ENCODE measurements at places on chromosomes 11 and 22. TPM values are rescaled to one million over a fixed set of nuclear protein-coding genes. Genes with fewer than 3 reads are reported as not detected.
A peak's percentile ranks its signal among the peaks of the same experiment; 100 is the strongest.

- H3K4me3 ChIP-seq: no peak overlapping the region
- no peak overlapping the region for H3K27ac ChIP-seq
- H3K4me1 ChIP-seq: no peaks in the 10 kb centered on the region
- no peak for DNase-seq
- no peaks in the 10 kb centered on the region for H3K27me3 ChIP-seq
These were observed 335.6 kb upstream of the LRRC4C start for GRCh38 chr11:41795004-41795403.

TSPAN32 gene
- total RNA-seq: 5.4 TPM

- no peak overlapping the region for H3K4me3 ChIP-seq
- H3K27ac ChIP-seq: no peak overlapping the region
- no peaks in the 10 kb centered on the region for H3K36me3 ChIP-seq
- H3K27me3 ChIP-seq: peaks cover 8% of the 10 kb centered on the region
These were observed 70.7 kb downstream of the MN1 start for GRCh38 chr22:27730641-27731433.

CD82 gene
- total RNA-seq: 339 TPM

DNA sequence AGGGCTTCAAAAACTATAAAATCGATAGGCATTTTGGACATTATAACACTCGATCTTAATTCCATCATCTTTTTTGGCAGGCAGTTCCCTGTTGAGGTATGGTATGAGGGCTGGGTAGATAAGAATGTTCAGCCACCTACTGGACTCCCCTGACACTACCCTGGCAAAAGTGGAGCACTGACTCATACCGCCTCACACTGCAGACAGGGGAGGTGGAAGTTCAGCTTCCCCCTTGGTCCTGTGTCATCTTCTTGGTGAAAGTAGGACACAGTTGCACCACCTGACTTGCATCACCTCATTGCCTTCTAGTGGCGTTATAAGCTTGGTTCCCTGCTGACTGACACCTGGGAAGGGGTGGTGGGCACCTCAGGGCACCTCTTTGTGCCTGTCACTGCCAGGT lies 30.4 kb downstream of the PAAF1 start:
- H3K4me1 ChIP-seq: no peaks in the 10 kb centered on the region
- H3K27me3 ChIP-seq: no peaks in the 10 kb centered on the region
- no peak overlapping the region for H3K27ac ChIP-seq
- no peak for DNase-seq

ACR gene
- total RNA-seq: not detected

GRCh38 chr11:959608-960007 lies 33.9 kb downstream of the AP2A2 start:
- H3K4me3 ChIP-seq: no peak overlapping the region
- no peak for DNase-seq
- peaks cover 20% of the 10 kb centered on the region for H3K36me3 ChIP-seq
- no peaks in the 10 kb centered on the region for H3K27me3 ChIP-seq

GRCh38 chr11:77316733-77317342 lies 15.4 kb upstream of the GDPD4 start:
- peaks cover 8% of the 10 kb centered on the region for H3K27me3 ChIP-seq
- H3K4me1 ChIP-seq: peaks cover 3% of the 10 kb centered on the region
- DNase-seq: no peak
- H3K27ac ChIP-seq: no peak overlapping the region
- H3K36me3 ChIP-seq: peaks cover 2% of the 10 kb centered on the region

RTN4R gene
- total RNA-seq: 3.2 TPM

KCNK7 gene
- total RNA-seq: 0.62 TPM

- H3K27me3 ChIP-seq: peaks cover 4% of the 10 kb centered on the region
- no peak overlapping the region for H3K27ac ChIP-seq
- no peaks in the 10 kb centered on the region for H3K36me3 ChIP-seq
- DNase-seq: no peak
These were observed 15.9 kb upstream of the LRP5 start for GRCh38 chr11:68296344-68297051.

GRCh38 chr22:48845356-48845936 lies 982.2 kb downstream of the BRD1 start:
- DNase-seq: no peak
- no peaks in the 10 kb centered on the region for H3K36me3 ChIP-seq
- no peak overlapping the region for H3K4me3 ChIP-seq
- H3K27ac ChIP-seq: no peak overlapping the region

SLC22A9 gene
- total RNA-seq: not detected

DNA sequence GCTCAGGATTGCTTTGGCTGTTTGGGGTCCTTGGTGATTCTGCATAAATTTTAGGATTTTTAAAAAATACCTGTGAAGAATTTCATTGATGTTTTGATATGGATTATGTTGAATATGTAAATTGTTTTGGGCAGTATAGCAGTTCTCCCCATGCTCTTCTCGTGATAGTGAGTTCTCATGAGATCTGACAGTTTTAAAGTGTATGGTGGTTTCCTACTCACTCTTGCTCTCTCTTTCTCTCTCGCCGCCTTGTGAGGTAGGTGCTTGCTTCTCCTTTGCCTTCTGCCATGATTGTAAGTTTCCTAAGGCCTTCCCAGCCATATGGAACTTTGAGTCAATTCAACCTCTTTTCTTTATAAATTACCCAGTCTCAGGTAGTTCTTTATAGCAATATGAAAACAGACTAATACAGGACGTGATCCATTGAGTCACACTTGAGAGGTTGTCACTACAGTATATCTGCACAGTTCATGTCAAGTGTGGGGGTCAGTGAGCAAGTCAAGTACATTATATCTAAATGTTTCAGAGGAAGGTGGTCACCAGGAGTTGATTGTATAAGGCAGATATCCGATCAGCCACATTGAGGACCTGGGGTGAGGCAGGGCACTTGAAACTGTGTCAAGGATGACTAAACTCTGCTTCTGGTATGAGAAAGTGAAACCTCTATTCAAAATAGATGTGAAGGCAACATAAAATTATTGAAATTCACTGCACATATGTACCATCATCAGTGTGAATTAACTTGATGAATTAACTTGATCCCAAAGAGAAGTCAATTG lies 70.7 kb upstream of the CCDC179 start:
- H3K27me3 ChIP-seq: no peaks in the 10 kb centered on the region
- H3K4me1 ChIP-seq: peaks cover 5% of the 10 kb centered on the region
- no peak overlapping the region for H3K4me3 ChIP-seq
- H3K27ac ChIP-seq: no peak overlapping the region
- H3K36me3 ChIP-seq: no peaks in the 10 kb centered on the region

MFNG gene
- total RNA-seq: 193 TPM

DNA sequence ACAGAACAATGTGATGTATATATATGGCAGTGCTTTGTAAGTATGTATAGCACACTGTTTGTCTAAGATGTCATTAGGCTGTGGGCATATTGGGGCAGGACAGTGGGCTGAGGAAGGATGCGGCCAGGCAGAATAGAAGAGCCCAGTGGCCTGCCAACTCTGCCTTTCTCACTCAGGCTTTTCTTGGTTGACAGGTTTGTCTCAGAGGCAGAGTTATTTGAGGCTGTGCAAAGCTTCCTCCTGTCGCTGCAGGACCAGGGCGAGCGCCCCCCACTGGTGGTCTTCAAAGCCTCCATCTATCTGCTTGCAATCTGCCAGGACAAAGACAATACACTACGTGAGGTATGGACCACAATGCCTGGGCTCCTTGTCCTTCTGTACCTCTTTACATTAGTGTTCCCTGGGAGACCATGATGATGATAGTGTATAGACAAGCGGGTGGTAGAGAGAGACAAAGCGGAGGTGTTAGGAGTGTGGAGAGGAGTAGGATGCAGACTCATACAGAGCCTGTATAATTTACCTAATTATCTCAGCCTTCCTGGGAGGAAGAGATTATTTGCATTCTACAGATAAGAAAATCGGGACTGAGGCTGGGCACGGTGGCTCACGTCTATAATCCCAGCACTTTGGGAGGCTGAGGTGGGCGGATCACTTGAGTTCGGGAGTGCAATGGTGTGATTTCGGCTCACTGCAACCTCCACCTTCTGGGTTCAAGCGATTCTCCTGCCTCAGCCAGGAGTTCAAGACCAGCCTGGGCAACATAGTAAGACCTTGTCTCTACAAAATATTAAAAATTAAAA lies 37.3 kb upstream of the CCDC134 start:
- peaks cover 2% of the 10 kb centered on the region for H3K4me1 ChIP-seq
- no peak overlapping the region for H3K27ac ChIP-seq
- no peaks in the 10 kb centered on the region for H3K27me3 ChIP-seq
- no peak overlapping the region for H3K4me3 ChIP-seq
- DNase-seq: peak; percentile 24

GRCh38 chr22:26825960-26826935 lies 168.9 kb downstream of the MIAT start:
- no peaks in the 10 kb centered on the region for H3K36me3 ChIP-seq
- H3K4me3 ChIP-seq: no peak overlapping the region
- no peak overlapping the region for H3K27ac ChIP-seq
- no peaks in the 10 kb centered on the region for H3K4me1 ChIP-seq
- no peaks in the 10 kb centered on the region for H3K27me3 ChIP-seq
